Osteoblast (primary cell): ENCODE measurements at places on chromosomes 5 and 9. TPM values are rescaled to one million over a fixed set of nuclear protein-coding genes. Genes with fewer than 3 reads are reported as not detected.

SOHLH1 gene
- total RNA-seq: not detected in 2 replicates

BTNL3 gene
- not detected in 2 replicates for total RNA-seq

CCDC192 gene
- not detected in 2 replicates for total RNA-seq

TRPM3 gene
- 0.72 and 1.2 TPM in 2 replicates for total RNA-seq

SLC6A3 gene
- not detected in 2 replicates for total RNA-seq

OLFML2A gene
- 27.1 and 29.7 TPM in 2 replicates for total RNA-seq
